ENCODE measurements at places on chromosomes 13 and 19. TPM values are rescaled to one million over a fixed set of nuclear protein-coding genes. Genes with fewer than 3 reads are reported as not detected.

The EFNA2 gene
- total RNA-seq, result not detected

The FREM2 gene
- not detected for total RNA-seq

The RDH8 gene
- not detected for total RNA-seq

The DOCK9 gene
- total RNA-seq, result 25.4 TPM

The CALR3 gene
- total RNA-seq, result not detected
